ENCODE measurements at places on chromosomes 5 and 9.

DNA sequence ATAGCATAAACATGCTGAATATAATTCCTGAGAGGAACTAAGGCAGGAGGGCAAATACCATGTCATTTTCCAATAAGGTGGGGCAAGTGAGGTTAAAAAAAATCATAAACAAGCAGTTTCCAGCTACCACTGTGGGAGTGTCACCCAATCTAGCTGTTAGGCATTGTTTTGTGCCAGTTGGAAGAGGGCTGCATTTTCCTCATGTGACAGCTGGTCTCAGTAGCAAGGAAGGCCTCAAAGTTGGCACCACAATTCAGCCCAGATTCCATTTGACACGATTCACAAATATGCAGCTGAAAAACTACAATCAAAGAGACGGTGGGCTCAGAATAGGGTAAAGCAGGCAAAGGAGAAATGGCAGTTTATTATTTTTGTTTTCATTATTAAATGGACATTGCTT is 636.1 kb downstream of the KIF4B start:
- DNase-seq = no peak

DNA sequence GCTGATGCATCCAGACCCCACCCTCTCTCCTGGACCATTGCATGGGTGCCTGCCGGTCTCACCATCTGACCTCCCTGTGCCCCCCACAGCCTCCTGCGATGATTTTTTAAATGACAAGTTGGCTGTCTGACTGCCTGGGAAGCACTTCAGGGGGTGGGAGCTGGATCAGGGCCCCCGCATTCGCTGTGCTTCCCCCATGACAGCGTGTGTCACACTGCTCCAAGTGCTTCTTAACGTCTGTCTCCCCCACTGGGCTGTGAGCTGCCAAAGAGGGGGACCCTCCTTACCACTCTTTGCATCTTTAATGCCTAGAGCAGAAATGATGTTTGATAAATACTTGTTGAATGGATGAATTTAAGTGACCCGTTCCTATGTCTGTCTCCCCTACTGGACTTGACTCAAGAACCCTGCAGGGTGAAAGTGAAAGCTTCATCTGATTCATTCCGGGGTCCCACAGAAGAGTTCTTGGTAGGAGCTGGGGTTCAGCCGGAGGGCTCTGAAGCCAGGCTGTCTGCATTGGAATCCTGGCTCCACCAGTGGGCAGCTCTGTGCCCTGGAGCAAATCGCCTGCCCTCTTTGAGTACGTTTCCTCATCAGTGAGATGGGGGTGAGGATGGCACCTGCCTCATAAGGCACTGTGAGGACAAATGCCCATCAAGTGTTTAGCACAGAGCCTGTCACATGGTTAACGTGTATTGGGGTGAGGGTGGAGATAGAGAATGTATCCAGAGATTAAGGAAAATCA is 7.6 kb upstream of the EGR1 start:
- DNase-seq = no peak

DNA sequence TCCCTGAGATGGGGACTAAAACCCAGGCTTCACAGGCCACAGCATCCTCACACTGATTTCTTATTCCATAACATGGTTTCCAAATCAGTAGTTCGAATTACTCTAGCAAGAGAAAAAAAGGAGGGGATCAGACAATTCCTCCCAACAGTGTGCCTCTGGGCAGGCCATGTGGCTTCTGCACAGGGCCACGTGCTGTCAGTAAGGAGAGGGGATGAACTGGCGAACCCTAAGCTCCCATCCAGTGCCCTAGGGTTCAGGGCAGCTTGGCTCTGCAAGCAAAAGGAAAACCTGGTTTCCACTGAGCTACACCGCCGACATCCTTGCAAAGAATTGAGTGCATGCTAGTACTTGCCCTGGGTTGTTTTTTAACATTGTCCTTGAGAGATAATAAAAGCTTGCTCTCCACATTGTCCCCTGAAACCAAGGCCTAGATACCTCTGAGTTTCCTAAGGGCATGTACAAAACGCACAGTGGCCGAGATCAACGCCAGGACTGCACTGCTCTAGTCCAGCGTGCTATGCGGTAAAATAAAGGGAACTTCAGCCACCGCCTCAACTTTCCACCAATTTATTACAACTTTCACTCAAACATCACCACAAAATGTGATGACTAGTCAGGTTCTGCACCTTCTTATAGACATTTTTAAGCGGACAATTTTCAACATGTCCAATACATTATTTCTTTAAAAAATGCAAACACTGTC is 4.5 kb downstream of the CAMSAP1 start:
- no peak for DNase-seq

- no peak for DNase-seq
Observed at GRCh38 chr5:122181863-122182262, 52.5 kb downstream of the ZNF474 start.

DNA sequence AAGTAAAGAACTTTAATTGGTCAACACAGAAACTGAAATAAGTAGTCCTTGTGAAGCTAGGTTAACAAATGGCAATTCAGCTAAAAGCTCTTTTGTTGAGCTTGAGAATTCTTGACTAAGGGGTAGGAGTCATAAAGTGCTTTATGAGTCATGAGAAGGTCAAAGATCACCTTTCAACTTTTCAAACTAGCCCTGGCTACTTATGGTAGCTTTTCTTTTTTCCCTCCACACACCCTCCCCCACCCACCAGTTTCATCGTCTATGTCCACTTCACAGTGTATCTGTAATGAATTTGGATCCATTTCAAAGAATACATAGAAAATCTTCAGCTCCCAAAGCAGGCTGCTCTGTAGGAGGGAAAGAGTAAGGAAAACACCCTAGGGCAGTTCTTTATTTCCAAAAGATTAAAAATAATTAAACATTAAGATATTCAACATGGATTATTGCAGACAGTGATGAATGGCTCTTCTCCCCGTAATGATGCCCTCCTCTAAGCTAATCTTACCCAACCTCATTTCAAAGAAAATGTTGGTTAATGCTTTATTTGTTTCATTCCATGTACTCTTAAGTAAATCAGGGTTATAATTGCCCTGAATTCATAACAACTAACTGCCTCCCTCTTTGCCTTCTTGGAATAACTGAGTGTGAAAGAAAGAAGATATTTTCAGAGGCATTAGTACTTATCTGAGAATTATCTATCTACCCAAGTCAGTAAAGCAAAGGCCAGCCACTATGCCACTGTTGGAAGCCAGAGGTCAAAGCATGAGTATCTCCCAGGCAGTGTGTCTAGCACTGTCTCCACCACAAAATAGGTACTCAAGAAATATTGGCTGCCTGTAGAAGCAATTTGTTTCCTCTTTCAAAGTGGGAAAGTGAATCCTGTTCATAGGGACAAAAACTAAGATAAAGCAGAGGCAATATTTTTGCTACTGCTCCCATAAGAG is 290.6 kb downstream of the PIK3R1 start:
- DNase-seq = no peak

GRCh38 chr5:39177631-39177964 is 41.8 kb downstream of the FYB1 start:
- DNase-seq = no peak

DNA sequence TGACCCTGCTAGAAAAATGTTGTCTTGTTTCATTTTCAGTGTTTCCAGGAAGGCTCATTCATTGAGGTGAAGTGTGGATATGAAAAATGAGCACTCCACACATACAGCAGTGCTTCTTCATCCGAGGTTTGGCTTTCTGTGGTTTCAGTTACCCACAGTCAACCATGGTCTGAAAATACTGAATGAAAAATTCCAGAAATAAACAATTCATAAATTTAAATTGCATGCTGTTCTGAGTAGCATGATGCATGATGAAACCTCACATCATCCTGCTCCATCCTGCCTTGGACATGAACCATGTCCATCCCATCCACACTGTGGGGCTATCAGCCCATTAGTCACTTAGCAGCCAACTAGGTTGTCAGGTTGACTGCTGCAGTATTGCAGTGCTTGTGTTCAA is 10.4 kb upstream of the SLC45A2 start:
- no peak for DNase-seq

- no peak for DNase-seq
Observed at GRCh38 chr9:14133394-14133793, 180.5 kb downstream of the NFIB start.

DNA sequence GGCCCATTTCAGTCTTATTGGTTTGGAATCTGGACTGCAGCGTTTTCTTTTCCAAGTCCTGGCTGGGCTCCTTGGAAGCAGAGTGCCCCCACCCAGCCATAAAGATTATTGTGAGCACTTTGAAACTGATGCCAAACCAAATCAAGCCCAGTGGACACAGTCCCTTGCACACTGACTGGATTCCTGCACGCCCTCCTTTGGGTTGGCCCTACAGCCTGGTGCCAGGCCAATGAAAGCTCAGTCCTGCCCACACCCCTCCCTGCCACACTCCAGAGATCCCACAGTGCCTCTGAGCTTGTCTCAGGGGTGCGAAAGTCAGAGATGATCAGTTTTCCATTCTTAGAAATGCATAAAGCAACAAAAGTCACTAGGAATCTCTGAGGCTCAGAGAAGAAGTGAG is 181.9 kb downstream of the CETN3 start:
- DNase-seq = peak; percentile 5

DNA sequence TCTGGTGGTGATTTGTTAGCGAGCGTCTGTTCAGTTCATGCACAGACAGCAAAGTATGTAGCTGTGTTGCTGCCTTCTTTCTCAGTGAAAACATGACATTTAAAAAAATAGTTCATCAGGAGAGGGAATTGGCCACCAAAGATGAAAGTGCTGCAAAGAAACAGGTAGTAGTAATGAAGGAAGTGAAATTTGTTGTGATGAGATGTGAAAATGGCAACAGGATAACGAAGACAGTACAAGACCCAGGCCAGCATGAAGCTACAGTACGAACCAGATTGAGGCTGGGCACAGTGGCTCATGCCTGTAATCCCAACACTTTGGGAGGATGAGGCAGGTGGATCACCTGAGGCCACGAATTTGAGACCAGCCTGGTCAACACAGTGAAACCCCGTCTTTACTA is 136.0 kb downstream of the SMARCA2 start:
- DNase-seq = no peak

- no peak for DNase-seq
Observed at GRCh38 chr5:117769877-117770276, 1195.3 kb upstream of the SEMA6A start.

DNA sequence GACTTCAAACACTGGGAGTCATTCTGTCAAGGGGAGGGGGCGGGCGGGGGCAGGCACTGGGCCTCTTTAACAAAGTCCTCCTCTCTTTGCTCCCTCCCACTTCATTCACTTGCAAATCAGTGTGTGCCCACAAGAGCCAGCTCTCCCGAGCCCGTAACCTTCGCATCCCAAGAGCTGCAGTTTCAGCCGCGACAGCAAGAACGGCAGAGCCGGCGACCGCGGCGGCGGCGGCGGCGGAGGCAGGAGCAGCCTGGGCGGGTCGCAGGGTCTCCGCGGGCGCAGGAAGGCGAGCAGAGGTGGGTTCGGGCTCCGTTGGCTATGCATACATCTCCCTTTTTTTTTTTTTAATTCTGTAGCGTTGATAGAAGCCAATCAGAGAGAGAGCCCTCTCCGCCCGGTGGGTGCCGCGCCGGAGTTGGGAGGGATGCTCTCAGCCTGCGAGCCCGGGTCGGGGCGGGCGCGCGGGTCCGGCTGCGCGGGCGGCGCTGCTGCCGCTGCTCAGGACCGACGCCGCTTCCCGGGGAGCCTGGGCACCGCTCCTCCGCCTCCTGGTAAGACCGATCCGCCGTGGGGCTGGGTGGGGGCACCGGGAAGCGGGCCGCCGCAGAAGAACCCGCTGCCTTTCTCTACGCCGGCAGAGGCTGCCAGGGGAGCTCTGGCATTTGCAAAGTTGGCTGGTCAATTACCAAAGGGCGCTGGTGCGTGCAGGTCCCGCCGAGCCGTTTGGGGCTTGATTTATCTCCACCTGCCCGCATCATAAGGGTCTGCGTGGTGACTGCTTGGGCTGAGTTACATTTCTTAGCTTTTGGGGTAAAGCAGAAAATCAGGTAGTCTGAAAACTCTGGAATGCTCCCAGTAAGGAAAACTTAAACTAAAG is at the start of gene CDH6:
TSS of gene CDH6 (plus strand) at position 96 of the 877 bp plus-strand sequence. CDS start 73,788 bp downstream, outside the sequence.
- DNase-seq = peak; percentile 73

DNA sequence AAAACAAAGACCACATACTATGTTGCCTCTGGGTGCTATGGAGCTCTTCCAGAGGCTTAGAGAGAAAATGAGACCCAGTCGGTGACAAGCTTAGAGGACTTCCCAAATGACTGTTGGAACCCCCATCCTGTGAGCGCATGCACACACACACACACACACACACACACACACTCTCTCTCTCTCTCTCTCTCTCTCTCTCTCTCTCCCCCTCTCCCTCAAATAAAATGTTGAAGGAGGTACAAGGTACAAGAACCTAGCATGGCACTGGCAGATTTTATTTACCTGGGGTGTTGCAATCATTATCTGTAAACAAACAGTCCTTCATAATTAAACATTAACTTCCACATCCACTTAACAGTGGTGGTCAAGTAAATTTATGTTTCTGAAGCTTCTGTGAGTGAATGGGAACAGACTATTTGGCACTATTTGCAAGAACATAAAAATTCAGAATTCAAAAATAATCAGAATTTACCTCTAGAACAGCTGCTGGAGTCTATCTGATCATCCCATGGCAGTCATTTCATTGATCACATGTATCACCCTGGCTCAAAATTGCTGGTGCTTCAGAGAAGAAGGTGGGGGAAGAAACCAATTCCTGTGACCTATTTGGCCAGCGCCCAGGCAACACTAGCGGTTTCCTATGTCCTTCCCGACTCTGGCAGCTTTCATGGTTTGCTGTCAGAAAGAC is 24.9 kb downstream of the TRPM3 start:
- DNase-seq = no peak

GRCh38 chr5:96517295-96517694 is 84.2 kb upstream of the PCSK1 start:
- DNase-seq = no peak

DNA sequence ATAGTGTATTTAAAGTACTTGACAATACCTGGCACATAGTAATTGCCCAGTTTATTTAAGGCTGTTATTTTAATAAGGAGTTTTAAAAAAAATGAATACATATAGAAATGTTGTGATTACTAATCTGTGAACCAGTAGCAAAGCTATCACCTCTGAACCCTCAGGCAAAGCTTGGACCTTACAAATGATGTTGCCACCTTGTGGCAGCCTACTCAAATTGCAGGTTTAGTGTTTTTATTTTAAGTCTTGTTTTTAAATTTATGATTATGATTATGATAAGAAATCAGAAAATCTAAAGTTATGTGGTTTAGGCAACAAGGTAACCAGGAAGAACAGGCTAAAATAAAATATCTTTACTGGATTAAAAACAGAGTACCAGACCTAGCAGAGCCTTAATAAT is 35.8 kb downstream of the PPARGC1B start:
- no peak for DNase-seq

- DNase-seq = no peak
Observed at GRCh38 chr9:82720515-82720914, 342.4 kb downstream of the RASEF start.

- no peak for DNase-seq
Observed at GRCh38 chr9:129340427-129341170, 162.5 kb upstream of the IER5L start.

- no peak for DNase-seq
Observed at GRCh38 chr5:126641387-126641786, 40.6 kb downstream of the PHAX start.

DNA sequence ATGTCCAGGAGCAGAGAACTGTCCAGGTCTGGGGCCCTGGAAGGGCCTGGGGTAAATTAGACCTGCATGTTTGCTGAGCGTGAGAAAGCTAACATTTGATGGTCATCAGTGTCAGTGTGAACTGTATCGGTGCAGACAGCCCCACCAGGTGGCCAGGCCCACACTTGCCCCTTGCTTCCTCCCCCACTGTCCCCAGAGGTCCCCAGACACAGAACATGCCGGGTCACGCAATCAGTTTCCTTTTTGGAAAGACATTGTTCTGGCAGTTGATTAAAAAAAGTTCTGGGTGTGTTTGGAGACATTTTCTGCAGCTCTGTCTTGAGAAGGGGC is 1.5 kb downstream of the NKD2 start:
- DNase-seq = no peak

- no peak for DNase-seq
Observed at GRCh38 chr9:69377291-69377690, 52.3 kb downstream of the ENTREP1 start.
